ENCODE measurements at places on chromosomes 1 and 21.

GRCh38 chr1:204692325-204692840, 6.8 kb upstream of the LRRN2 start:
- DNase-seq = no peak

DNA sequence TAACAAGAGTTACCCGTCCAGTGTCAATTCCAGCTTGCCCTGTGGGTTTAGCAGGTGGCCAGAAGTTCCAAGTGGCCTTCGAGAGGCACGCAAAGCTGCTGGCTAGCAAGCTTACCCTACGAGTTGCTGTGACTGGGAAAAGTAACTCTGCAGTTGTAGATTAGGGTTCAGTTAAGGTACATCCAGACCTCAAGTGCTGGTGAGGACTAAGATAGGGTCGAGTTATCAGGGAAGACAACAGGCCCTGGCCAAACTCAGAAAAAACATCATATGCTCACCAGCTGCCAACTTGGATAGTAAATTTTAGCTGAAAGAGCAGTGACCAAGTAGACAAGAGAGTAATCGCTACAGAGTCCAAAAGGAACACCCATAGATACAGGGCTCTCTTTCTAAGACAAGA, 27.7 kb upstream of the LRRC7 start:
- DNase-seq = no peak

- DNase-seq = no peak
These were observed 79.9 kb upstream of the RBM34 start for GRCh38 chr1:235240960-235241359.

DNA sequence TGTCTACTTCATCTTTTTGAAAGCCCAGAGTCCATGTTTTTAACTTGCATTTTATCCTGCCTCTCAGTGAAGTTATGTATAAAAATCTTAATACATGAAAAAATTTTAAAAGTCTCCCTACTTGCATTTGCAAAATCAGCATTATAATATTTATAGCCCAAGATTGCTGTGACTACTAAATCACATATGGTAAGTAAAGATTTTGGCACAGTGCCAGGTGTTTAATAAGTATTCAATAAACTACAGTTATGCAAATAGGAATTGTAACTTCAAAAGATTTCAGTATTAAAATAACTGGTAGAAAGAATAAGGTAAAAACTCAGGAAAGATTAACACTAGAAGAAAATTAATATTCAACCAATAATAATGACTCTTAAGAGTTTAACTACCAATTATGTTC, 641.7 kb downstream of the LRRIQ3 start:
- no peak for DNase-seq

GRCh38 chr1:197838836-197839235, 63.6 kb upstream of the DENND1B start:
- no peak for DNase-seq

DNA sequence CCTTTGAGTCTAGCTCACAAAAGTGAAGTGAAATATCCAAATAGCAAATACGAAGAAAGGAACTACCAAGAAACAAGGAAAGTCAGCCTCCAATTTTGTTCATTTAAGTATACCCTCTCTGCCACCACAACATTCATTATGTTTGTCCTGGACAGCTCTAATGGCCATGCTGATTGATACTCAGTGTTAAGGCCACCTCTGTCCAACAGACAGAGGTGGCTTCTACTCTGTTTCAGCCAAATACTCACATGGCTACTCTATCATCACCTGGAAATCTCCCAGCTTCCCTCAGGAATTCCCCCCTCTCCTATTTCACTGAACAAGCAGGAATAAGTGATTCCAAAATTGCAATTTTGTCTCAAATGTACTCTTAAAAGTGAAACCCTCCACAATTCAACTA, 10.7 kb downstream of the APP start:
- no peak for DNase-seq

DNA sequence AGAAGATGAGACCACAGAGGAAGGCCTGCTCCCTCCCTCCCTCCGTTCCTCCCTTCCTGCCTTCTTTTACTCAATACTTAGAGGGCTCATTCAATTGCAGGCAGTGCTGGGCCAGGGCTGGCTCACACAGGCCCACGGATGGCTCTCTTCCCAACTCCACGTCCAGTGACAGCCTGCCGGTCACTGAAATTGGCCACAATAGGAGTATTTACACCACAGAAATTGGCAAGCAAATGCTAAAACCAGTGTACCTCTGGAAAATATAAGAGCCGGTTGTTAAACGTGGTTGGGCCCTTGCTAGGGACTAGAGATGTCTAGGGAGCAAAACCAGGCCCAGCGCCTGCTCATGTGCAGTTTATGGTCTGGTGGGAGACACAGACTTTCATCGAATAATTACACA, 72.4 kb upstream of the TMEM51 start:
- DNase-seq = no peak

DNA sequence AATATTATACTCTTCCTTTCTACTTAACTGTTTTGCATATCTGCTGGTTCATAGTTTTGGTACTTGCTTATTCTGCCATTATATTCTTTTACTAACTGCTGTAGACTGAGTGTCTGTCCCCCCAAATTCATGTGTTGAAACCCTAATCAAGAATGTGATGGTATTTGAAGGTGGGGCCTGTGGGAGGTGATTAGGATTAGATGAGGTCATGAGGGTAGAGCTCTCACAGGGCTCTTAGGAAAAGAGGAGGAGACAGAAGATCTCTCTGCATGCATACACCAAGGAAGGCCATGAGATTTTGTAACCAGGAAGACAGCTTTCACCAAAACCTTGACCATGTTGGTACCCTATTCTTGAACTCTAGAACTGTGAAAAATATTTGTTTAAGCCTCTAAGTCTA, 354.1 kb upstream of the B3GALT2 start:
- DNase-seq = no peak

DNA sequence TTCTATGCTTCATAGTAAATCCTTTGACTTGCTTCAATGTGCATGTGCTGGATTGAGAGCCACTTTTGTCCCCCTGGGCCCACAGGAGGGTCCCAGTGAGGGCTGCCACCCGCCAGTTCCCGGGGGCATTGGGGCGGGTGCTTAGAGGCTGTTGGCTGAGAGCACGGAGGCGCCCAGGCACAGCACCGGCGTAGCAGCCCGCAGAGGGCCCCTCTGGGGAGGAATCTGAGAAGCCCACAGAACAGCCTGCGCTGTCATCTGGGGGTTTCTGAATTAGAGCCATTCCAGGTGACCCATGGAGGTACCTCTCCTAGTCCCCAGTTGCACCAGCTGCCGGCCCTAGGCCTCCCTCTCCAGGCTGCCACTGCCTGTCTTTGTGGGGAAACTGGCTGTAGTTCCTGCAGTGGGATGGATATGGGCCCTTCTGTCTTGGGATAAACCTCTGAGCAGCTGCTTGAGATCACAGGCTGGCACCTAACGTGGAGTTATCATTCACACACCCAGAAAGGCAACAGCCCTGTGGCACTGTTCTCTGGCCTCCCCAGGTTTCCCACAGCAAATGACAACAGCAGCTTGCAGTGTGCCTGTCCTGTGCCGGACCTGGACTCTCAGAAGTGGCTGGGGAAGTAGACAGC, 39.5 kb downstream of the TMEM51 start:
- no peak for DNase-seq

DNA sequence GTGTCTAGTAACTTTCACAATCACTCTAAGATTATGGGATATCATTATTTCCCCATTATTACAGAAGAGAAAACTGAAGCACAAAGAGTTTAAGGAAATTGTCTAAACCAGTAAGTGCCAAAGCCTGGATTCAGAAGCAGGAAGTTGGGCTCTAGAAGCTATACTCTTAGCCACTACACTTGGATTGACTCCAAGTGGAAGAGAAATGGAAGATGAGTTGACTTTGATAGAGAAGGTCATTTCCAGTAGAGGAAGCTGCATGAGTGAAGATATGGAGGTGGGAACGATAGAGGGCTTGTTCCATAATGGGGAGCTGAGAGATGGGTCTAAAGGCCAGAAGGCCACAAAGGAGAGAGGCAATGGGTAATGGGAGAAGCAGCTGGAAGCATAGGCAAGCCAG, 11.7 kb upstream of the TDRD10 start:
- no peak for DNase-seq

DNA sequence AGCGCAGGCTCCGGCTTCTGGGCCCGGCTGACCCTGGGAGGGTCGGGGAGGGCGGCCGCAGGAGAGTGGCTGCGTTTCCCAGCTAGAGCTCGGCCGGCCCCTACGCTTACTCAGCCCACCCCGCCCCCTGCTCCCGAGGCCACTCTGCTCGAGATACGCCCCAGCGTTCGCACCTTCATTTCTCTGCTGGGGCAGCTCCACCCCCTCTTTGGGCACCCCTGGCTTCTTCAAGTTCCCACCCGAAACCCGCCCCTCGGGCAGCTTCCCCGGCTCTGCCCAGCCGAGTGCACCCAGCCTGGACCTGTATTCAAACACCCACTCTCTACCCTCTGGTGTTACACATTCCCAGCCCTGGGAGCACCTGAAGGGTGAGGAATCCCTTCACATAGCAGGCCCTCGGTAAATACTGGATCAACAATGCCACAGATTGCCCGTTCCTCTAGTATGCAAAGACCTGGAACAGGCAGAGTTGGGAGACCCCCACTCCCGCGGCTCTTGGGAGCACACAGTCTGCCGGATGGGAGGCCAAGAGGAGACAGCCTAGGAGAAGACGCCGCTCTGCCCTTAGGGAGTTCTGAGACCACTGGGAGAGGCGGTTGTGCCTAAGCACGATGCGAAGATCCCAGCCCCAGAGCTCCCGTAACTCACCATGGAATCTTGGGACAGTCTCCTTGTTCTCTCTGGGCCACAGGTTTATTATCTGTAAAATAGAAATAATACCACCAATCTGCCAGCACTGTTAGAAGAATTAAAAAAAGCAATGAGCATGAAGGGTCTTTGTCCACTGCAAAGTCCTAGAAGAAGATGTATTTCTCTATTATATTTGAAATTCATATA, 566 bp upstream of the PAQR7 start:
- DNase-seq = no peak

- DNase-seq = no peak
These were observed 76.5 kb upstream of the DESI2 start for GRCh38 chr1:244576259-244576892.

GRCh38 chr21:46092811-46093667, 4.9 kb upstream of the COL6A2 start:
- DNase-seq = no peak

DNA sequence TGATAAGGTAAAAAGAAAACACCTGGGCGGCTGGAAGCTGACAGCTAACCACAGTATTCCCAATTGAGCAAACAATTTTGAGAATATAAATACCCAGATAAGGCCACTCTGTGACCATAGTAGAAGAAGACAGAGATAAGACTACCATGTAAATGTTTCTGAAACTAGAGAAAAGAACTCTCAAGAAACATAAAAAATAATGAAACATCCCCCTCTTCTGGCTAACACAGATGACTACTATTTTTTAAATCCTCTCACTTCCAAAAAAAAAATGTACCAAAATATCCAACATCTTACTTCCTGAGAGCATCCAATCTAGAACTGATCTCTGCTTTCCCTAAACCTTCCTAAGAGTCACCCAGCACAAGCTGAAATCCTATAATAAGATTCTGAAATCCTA, 125.9 kb downstream of the HFM1 start:
- no peak for DNase-seq

DNA sequence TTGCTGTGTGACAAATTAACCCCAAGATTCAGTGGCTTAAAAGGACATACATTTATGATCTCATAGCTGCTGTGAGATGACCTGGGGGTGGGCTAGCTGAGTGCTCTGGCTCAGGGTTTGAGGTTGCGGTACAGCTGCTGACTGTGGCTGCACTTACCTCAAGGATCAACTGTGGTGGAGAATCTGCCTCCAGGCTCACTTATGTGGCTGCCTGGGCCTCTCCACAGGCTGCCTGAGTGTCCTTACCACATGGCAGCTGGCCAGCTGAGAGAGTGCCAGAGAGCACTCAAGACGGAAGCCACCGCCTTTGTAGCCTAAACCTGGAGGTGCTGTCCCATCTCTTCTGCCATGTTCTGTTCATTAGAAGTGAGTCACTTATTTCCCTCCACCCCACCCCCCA, 5.7 kb downstream of the LRRC71 start:
- no peak for DNase-seq

GRCh38 chr1:65478379-65479026, 58.0 kb downstream of the LEPR start:
- no peak for DNase-seq
